ENCODE measurements at places on chromosomes 2 and 18.
A peak's percentile ranks its signal among the peaks of the same experiment; 100 is the strongest.

DNA sequence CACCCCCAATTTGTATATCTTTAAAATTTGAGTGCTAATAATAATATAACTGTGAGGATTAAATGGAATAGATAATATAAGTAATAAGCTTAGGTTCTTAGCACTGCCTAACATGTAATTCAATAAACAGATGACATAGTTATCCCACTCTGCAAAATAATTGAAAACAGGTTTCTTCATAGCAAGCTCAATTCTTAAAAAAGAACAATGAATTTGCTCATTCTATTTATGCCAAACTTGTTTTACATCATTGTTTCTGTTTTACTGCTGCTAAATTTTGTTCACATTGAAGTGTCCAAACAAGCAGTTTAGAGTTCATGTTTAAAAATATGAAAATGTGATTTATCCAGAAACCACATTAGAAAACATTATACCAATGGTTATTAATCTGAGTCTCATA lies 217.0 kb downstream of the MBD5 start:
- DNase-seq: no peak

- no peak for DNase-seq
Observed at GRCh38 chr2:27373567-27373966, 3.2 kb downstream of the SNX17 start.

- DNase-seq: no peak
Observed at GRCh38 chr18:10755855-10756254, 230.0 kb downstream of the NAPG start.

DNA sequence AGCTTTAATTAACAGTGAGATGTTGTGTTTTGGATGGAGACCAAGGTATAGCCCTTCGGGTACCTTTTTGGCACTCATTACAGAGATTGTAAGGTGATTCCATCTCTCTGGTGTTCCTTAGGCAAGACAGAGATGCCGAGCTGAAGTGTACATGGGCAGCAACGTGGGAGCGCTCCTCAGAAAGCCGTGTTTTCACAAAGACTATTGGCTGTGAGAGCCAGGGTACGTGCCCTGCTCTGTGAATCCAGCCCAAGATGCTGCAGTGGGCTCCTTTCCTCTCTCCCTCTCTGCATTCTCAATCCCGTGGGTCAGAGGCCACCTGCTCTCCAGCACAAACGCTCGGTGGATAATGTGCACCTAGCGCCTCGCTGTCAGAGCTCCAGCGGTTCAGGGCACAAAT lies 203.0 kb upstream of the EPHA4 start:
- no peak for DNase-seq

DNA sequence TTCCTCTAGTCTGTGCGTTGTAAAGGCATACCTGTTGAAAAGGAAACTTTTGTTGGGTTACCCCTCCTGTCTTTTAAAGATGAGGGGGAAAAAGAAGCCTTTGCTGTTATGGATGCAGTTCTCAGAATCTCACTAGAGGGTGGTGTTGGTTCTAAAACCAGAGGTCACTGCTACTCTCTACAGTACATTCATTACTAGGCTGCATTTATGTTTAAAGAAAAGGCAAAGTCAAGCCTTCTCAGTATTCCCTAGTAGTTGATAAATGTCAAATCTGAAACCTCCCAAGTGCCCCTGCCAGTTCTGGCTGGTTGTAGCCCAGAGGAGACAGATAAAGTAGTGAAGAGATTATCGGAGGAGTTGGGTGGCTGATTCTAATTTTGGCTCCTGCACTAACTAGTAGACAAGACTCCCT lies 1.4 kb upstream of the PLCL1 start:
- peak; percentile 57 for DNase-seq

DNA sequence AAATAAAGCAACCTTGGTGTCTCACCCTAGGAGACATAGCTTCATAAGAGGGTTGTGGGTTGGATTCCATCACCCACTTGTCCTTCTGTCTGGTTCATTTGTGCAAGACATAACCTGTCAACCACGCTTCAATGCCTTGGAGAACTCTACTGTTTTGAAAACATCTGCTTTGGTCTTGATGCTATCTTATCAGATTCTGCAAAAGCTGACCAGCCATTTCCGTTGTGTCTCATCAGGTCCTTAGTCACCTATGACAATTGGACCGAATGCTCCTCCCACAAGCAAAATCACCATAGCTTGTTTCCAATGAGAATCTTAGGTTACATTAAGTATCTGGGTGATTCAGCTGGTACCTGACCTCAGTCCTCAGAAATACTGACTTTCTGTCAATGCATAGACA lies 35.4 kb downstream of the STAT4 start:
- DNase-seq: no peak

DNA sequence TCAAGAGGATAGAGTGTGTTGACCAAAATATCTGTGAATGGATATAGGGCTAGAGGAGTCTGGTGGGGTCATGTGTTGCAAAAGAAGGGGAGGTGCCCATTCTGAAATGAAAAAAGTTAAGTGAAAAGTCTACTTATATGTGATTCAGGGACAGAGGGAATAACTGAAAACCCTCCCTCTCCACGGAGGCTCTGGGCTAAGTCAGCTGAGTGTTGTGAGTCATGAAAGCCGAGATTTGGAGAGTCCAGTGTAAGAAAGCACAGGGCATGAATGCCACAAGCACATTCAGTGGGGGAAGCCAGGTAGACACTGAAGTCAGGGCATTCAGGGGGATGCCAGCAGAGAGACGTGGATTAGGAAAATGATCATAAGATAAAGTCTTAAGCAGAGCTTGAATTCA lies 871.9 kb downstream of the TSN start:
- DNase-seq: no peak

GRCh38 chr2:105291981-105292380 lies 37.6 kb downstream of the TGFBRAP1 start:
- DNase-seq: no peak

GRCh38 chr2:96759548-96759947 lies 1.2 kb upstream of the CNNM4 start:
- DNase-seq: no peak

- DNase-seq: no peak
Observed at GRCh38 chr2:24763843-24764242, 29.3 kb downstream of the PTRHD1 start.

GRCh38 chr2:10065773-10066055 lies 14.5 kb downstream of the CYS1 start:
- DNase-seq: no peak

GRCh38 chr2:221822416-221822815 lies 250.3 kb upstream of the EPHA4 start:
- no peak for DNase-seq

DNA sequence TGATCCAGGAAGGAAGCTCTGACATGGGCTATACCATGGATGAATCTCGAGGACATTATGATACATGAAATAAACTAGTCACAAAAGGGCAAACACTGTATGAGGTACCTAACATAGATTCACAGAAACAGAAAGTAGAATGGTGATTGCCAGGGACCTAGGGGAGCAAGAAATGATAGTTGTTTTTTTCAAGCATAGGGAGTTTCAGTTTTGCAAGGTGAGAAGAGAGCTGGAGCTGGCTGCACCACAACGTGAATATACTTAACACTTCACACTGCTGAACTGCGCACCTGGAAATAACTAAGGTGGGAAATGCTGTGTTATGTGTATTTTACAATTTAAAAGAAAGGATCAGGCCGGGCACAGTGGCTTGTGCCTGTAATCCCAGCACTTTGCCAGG lies 13.2 kb upstream of the AGAP1 start:
- no peak for DNase-seq

DNA sequence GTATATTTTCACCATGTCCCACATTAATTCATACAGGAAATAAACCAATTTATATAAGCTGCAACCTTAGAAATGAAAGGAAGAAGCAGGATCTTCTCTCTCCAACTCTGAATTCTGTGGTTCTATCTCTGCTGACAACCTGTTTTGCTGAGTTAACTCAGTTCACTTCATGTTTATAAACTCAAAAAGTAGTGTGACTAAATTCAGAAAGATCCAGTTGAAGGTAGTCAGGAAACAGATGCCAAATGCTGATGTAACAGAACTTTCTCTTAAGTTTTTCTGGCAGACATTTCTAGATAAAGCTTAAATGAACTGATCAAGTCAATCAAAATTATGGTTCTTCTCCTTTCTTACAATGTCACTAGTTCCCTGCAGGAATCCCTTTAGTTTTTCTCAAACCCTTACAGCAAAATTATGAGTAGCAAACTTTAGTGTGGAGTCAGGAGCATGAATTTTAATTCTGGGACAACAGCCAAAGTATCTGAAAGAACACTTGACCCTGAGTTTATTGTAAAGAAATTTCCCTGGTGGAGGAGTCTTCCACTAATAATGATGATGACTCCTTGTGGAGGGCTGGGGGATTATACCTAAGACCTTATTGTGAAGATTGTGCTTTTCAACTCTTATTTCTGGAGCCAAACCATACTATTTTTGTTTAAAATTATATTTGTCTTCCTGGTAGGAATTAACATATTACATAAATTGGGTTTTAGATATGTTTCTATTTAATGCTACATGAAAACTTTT lies 216.9 kb downstream of the MYO3B start:
- no peak for DNase-seq

DNA sequence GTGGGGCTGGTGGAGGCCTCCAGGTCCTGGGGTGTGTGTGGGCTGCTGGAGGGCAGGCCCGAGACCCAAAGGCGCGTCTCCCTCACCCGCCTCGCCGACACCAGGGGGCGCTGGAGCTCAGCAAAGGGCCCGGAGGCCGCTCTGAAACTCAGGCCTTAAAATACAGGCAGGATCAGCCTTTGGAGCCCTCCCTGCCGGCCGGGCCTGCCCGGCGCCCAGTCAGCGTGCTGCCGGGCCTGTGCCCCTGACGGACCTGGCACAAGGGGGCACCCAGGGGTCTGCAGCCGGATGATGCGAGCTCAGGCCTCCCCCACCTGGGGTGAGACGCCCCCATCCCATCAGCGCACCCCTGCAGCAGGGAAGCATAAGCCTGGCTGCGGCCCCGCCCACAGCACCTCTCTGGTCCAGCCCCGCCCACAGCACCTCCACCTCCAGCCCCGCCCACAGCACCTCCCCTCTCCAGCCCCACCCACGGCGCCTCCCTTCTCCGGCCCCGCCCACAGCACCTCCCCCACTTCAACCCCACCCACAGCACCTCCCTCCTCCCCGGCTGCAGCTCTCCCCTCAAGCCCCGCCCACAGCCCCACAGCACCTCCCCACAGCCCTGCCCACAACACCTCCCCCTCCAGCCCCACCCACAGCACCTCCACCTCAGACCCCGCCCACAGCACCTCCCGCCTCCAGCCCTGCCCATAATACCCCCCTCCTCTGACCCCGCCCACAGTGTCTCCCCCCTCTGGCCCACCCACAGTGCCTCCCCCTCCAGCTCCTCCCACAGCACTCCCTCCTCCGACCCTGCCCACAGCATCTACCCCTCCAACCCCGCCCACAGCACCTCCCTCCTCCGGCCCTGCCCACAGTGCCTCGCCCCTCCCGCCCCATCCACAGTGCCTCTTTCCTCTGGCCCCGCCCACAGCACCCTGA lies 92.8 kb upstream of the OTOS start:
- DNase-seq: peak; percentile 97

GRCh38 chr2:58347810-58348209 lies 106.7 kb upstream of the FANCL start:
- no peak for DNase-seq

DNA sequence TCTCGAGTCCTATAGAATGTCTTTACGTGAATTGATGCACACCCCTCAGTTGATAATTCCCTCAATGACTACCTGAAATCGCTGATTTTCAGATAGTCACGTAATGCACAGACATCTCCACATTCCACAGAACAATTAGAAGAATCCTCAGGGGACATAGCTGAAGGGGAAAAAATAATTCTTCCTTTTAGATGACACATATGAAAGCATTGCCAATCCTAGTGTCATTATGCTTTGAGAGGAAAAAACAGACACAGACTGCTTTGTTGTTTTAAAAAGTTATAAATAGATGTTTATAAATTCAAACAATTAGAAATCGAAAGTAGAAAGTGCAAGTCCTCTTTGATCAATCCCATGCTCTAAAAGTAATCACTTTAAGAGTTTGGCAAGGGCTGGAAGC lies 100.6 kb upstream of the FN1 start:
- no peak for DNase-seq

DNA sequence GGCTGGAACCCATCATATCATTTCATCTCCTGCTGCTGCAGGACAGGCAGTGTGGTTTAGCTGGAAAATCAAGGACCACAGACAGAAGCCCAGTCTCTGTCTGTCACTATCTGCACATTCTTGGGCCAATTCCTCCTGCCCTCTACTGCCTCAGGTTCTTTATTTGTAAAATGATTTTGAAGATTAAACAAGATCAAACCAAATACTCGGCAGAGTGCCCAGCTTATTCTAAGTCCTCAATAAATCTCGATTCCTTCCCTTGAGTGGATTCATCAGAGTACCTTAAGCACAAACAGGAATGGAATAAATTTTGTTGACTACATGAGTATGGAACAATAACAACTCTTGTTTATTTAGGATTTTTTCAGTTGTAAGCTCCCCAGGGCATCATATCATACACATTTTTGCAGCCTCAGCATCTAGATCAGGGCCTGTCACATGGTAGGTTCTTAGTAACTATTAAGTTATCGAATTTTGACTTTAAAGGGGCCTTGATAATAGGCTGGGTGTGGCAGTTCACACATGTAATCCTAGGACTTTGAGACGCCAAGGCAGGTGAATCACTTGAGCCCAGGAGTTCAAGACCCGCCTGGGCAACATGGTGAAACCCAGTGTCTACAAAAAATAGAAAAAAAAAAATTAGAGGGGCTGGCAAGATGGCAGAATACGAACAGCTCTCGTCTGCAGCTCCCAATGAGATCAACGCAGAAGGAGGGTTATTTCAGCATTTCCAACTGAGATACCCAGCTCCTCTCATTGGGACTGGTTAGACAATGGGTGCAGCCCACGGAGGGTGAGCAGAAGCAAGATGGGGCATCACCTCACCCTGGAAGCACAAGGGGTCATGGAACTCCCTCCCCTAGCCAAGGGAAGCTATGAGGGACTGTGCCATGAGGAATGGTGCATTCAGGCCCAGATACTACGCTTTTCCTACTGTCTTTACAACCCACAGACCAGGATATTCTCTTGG lies 11.1 kb downstream of the RHOB start:
- no peak for DNase-seq

GRCh38 chr18:24212939-24213338 lies 74.1 kb downstream of the CABYR start:
- DNase-seq: no peak

- DNase-seq: no peak
Observed at GRCh38 chr18:36402765-36403396, 105.4 kb downstream of the FHOD3 start.

- no peak for DNase-seq
Observed at GRCh38 chr2:236782938-236783337, 213.3 kb downstream of the ACKR3 start.

GRCh38 chr18:76670564-76671288 lies 151.6 kb upstream of the ZNF236 start:
- DNase-seq: no peak

GRCh38 chr2:227577555-227577954 lies 21.1 kb upstream of the SCYGR2 start:
- DNase-seq: no peak

GRCh38 chr18:11860594-11861450 lies 9.6 kb downstream of the CHMP1B start:
- no peak for DNase-seq

GRCh38 chr2:200127848-200128247 lies 172.5 kb downstream of the MAIP1 start:
- DNase-seq: no peak

All from NCI-H345 (cell line).